Immature natural killer cell (primary cell): ENCODE measurements at places on chromosomes 7 and 10.

DNA sequence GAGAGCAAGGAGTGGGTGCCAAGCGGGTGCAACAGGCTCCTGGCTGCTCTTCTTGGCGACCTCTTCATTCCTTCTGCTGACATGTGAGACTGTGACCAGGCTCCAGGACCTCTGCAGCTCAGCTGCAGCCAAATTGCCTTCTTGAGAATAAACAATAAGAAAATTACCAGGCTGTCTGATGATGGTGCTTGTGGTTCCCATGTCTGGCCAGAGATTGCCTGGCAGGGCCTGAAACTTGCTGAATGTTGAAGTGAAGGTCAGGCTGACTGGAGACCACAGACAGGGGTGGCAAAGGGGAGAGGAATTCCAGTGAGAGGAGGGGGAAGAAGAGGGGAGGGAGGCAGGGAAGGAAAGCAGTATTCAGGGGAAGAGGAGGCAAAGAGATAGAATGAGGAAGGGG lies 497.4 kb upstream of the PODXL start:
- DNase-seq = no peak

DNA sequence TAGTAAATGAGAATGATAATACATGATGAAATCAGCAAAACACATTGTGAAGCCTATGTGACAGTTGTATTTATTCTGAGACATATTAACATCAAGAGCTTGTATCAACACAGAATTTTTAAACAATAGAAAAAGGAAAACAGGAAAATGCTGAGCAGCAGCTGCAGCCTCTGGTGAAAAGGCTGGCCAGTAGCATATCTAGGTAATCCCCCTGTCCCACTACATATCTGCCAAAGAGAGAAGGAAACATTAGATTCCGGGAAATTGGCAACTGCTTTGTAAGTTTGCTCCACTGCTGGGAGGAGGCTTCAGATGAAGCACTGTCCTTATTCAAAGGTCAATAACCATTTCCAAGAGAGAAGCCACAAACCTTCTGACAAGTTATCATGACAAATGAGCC lies 89.4 kb downstream of the RALA start:
- no peak for DNase-seq

GRCh38 chr7:28890137-28890536 lies 68.0 kb downstream of the TRIL start:
- no peak for DNase-seq

DNA sequence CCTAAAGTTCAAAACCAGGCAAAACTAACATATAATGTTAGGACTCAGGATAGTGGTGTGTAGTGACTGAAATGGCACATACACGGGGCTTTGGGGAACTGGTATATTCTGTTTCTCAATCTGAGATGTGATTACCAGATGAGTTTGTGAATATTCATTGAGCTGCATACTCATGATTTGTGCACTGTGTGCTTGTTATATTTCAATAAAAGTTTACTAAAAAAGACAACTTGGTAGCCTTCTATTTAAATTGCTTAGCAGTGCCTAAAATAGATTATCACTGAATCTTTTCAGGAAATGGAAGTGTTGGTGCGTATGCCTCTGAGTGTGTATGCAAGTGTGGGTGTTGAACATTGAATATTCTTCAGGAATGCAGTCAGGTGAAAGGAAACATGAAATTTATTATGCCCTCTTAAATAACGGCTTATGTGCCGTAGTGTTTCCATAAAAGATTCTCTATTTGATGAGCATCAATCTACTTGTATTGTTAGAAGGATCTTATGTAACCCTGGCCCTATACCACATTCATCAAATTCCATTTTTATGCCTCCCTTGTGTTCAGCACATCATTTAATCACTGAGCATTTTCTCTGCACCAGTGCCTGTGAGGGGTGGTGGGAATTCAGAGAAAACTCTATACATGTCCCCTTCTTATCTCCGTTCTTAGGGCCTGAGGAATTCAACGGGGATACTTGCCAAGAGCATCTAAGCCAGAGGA lies 82.6 kb upstream of the AUTS2 start:
- no peak for DNase-seq

GRCh38 chr7:8146788-8147413 lies 115.1 kb downstream of the ICA1 start:
- no peak for DNase-seq

DNA sequence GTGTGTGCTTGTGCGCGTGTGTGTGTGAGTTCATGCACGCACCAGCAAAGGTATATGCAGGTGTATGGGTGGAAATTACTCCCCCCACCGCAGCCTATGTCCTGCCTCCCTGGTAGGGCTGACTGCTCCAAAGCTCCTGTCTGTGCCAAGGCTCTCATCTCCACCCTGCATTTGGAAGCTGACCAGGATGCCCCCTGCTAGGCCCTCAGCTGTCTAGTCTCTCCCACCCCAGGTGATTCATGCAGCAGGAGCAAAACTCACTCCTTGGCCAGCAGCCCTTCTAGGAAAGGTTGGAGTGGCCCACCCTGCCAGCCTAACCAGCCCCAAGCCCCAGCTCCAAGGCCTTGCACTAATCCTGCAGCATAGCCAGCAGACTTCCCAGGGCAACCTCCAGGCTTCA lies 148.4 kb downstream of the GRID1 start:
- DNase-seq = no peak

- no peak for DNase-seq
Measured at GRCh38 chr10:84076047-84076388, 63.3 kb upstream of the GHITM start.
